ENCODE measurements at places on chromosomes 3 and 15. TPM values are rescaled to one million over a fixed set of nuclear protein-coding genes. Genes with fewer than 3 reads are reported as not detected.
A peak's percentile ranks its signal among the peaks of the same experiment; 100 is the strongest.

DNA sequence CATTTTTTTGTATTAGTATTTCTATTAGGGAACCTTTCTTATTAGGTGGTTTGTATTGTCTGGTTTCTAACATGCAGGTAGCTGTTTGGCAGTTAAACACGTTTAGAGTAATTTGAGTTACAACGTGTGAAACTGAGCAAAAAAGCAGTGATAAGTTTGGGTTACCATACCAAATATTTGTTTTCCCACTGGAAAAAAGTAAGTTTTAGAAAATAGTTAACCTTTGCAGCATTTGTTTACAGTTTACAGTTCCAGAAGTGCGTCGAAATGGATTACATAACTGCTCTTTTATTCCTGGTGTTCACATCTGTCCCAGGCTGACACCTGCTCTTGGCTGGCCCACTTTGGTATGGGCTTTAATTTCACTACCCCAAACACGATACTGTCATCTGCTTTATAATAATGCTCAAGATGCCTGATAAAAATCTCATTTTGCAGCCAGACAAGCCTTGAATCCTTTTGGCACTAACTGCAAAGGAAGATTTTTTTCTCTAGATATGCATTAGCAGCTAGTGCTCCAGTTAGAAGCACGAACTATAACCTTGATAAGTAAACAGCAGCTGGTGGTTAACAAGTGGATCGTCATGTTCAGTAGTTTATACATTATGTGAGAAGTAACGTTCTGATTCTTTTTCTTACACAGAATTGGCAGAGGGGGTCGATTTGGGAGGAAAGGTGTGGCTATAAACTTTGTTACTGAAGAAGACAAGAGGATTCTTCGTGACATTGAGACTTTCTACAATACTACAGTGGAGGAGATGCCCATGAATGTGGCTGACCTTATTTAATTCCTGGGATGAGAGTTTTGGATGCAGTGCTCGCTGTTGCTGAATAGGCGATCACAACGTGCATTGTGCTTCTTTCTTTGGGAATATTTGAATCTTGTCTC, 5.3 kb downstream of the EIF4A2 start:
- peaks cover 89% of the 10 kb centered on the region for H3K36me3 ChIP-seq
- H3K27ac ChIP-seq = no peak overlapping the region
- no peaks in the 10 kb centered on the region for H3K27me3 ChIP-seq
- no peak for DNase-seq

DNA sequence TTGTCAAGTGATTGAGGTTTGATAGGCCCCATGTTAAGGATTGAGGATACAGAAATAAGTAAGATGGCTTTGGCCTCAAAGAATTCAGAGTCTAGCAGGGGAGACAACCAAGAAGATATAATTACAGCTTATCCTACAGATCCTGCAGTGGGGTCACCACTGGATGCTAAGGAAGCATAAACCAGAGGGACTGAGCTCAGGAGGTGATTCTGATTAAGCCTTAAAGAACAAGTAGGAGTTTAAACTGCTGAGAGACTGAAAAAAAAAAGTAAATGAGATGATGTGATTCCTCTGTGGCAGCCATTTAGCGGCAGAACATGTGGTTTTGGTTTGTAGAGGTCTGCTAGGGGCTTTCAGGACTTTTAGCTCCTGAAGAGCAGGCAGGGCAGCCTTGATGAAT, 72.1 kb upstream of the ROPN1 start:
- no peaks in the 10 kb centered on the region for H3K36me3 ChIP-seq
- no peak for DNase-seq
- no peak overlapping the region for H3K4me3 ChIP-seq
- no peaks in the 10 kb centered on the region for H3K4me1 ChIP-seq
- peaks cover 5% of the 10 kb centered on the region for H3K27me3 ChIP-seq
- peak overlapping the region; percentile 38 for H3K27ac ChIP-seq

GP5 gene
- not detected for total RNA-seq

MASP1 gene
- 0.57 TPM for total RNA-seq

TMEM45A gene
- 8.1 TPM for total RNA-seq

ADIPOQ gene
- not detected for total RNA-seq

STAB1 gene
- 0.24 TPM for total RNA-seq

RBPMS2 gene
- 134 TPM for total RNA-seq

ECE2 gene
- not detected for total RNA-seq

Data from endodermal cell (in vitro differentiated cells).